Activated CD4-positive, alpha-beta T cell treated with anti-CD3 and anti-CD28 coated beads for 36 hours (primary cell): ENCODE measurements at places on chromosomes 3 and 15. TPM values are rescaled to one million over a fixed set of nuclear protein-coding genes. Genes with fewer than 3 reads are reported as not detected.

DNA sequence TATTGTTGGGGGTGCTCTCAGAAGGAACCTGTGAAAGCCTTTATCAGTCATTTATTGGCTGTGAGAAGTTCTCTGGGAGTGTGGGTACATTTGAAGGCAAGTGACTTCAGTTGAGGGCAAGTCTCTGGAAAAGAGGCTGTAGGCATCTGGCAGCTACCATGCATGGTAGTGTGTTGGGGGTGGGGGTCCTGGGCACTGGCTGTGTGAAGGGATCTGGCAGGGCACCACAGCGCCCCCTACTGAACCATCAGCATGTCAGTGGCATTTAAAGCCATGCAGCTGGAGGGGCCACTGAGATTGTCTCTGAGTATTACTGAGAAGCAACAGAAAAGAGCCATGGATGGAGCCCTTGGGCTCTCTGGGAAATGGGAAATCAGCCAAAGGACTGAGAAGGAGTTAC lies 30.6 kb downstream of the CRTAP start:
- no peaks in the 10 kb centered on the region for H3K4me1 ChIP-seq
- no peaks in the 10 kb centered on the region for H3K27me3 ChIP-seq
- peak; percentile 63 for DNase-seq
- no peak overlapping the region for H3K27ac ChIP-seq
- H3K4me3 ChIP-seq: no peak overlapping the region

DNA sequence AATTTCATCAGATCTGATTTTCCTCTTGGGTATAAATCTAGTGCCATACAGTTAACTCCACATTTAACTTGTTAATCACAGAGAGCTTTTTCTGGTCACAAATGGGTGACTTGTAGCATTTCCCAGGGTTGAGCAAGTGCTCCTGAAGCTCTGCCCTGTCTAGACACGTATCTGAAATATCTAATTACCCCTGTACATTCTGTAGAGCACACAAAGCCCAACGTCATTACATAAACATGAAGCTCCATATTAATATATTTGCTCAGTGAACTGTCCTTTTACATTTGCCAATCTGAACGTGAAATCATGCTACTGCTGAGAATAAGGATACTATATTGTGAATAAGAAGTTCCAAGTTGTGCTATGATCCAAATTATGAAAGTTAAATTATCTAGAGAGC lies 49.0 kb downstream of the THBS1 start:
- H3K4me1 ChIP-seq: peaks cover 58% of the 10 kb centered on the region
- no peaks in the 10 kb centered on the region for H3K27me3 ChIP-seq
- peak overlapping the region; percentile 83 for H3K27ac ChIP-seq
- DNase-seq: no peak
- H3K36me3 ChIP-seq: peaks cover 6% of the 10 kb centered on the region

GPR156 gene
- 0.11 TPM for total RNA-seq

SCN11A gene
- 0.09 TPM for total RNA-seq

- H3K4me1 ChIP-seq: peaks cover 7% of the 10 kb centered on the region
- no peak for DNase-seq
These were observed 20.5 kb downstream of the BOC start for GRCh38 chr3:113231827-113232253.

- H3K4me3 ChIP-seq: no peak overlapping the region
These were observed 74.2 kb upstream of the POU1F1 start for GRCh38 chr3:87350367-87351199.

TNFSF10 gene
- 34.8 TPM for total RNA-seq

FES gene
- total RNA-seq: 12.2 TPM

MYZAP gene
- total RNA-seq: 0.11 TPM

GRCh38 chr3:50172626-50173220 lies 17.6 kb downstream of the SEMA3F start:
- H3K4me1 ChIP-seq: peaks cover 2% of the 10 kb centered on the region
- no peaks in the 10 kb centered on the region for H3K27me3 ChIP-seq
- DNase-seq: no peak

TTC21A gene
- total RNA-seq: 1.8 TPM

DNA sequence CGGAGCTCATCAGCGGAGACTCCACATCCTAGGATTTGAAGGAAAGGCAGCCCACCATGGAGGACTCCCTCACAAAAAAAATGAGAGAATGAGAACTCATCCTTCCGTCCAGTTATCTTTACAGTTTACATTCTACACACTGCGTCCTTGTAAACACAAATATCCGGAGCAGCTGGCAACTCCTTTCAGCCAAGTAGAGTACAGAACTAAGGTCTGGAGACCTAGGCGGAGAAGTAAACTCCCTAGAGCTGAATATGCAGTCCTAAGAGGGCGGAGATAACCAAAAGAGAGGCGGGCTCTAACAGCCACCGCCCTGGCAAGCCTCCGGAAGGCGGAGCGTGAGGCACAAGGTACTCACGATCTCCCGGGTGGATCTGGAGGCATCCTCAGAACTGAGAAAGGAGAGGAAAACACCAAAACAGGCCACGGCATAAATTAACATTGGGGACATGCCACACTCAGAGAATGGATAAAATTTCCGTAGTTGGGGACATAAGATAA lies 924 bp upstream of the SIN3A start:
- H3K4me1 ChIP-seq: peaks cover 30% of the 10 kb centered on the region
- peak; percentile 90 for DNase-seq
- no peaks in the 10 kb centered on the region for H3K27me3 ChIP-seq
- peaks cover 4% of the 10 kb centered on the region for H3K36me3 ChIP-seq
- peak overlapping the region; percentile 99 for H3K4me3 ChIP-seq

GRCh38 chr3:23735062-23735461 lies 70.7 kb upstream of the UBE2E1 start:
- no peak for DNase-seq
- H3K27me3 ChIP-seq: no peaks in the 10 kb centered on the region
- H3K36me3 ChIP-seq: no peaks in the 10 kb centered on the region

GRCh38 chr3:23038471-23038870 lies 164.7 kb upstream of the UBE2E2 start:
- no peaks in the 10 kb centered on the region for H3K27me3 ChIP-seq
- no peaks in the 10 kb centered on the region for H3K36me3 ChIP-seq
- DNase-seq: no peak
- H3K4me1 ChIP-seq: peaks cover 12% of the 10 kb centered on the region
- H3K27ac ChIP-seq: no peak overlapping the region
- no peak overlapping the region for H3K4me3 ChIP-seq

MYRIP gene
- not detected for total RNA-seq

DNA sequence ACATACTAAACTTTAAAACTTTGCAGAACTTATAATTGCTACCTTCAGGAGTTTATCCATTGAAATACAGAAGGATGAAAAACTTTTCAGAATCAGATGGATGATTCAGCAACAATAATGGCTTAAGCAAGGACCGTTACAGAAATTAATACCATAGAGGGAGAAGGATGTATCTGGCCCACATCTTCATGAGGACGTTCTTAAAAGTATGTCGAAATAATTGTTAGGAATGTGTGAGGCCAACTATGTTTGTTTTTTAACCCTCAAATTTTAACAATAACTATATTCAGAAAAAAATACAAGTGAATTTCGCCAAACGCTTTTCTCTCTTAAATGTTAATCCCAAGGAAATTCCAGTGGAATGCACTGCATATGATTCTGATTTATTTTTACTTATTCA lies 105.2 kb upstream of the EPHA3 start:
- H3K27me3 ChIP-seq: no peaks in the 10 kb centered on the region
- H3K27ac ChIP-seq: no peak overlapping the region
- no peaks in the 10 kb centered on the region for H3K4me1 ChIP-seq
- DNase-seq: no peak
- H3K4me3 ChIP-seq: no peak overlapping the region
- H3K36me3 ChIP-seq: no peaks in the 10 kb centered on the region

PLA2G4E gene
- total RNA-seq: not detected

- no peak overlapping the region for H3K27ac ChIP-seq
- H3K27me3 ChIP-seq: no peaks in the 10 kb centered on the region
- no peak overlapping the region for H3K4me3 ChIP-seq
- H3K36me3 ChIP-seq: peaks cover 3% of the 10 kb centered on the region
- no peaks in the 10 kb centered on the region for H3K4me1 ChIP-seq
- DNase-seq: no peak
These were observed 16.0 kb downstream of the CAPN3 start for GRCh38 chr15:42375252-42375651.

- no peak for DNase-seq
- H3K4me3 ChIP-seq: no peak overlapping the region
- H3K4me1 ChIP-seq: peaks cover 25% of the 10 kb centered on the region
- H3K27ac ChIP-seq: no peak overlapping the region
These were observed 5.8 kb upstream of the DIS3L start for GRCh38 chr15:66287461-66288057.

GOLGA6L26 gene
- total RNA-seq: not detected

DNA sequence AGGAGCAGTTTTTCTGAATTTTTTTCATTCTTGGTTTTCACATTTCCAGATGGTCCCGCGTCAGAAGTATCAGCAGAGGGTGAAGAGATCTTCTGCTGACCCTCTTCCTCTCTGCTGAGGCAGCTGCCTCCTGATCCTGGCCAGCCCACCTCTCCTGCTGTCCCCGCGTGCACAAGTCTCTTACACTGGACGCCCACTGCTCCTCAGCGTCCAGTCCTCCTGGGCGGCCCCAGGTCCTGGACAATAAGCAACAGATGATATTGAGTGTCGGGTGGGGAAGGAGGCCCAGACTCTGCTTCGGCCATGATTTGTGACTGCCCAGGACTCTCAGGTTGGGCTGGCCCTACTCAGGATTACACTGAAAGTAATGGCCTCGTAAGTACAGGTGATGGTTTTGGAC lies 50.1 kb downstream of the KLHL25 start:
- no peak for DNase-seq
- H3K4me1 ChIP-seq: no peaks in the 10 kb centered on the region

CPLX3 gene
- 0.11 TPM for total RNA-seq

- H3K4me1 ChIP-seq: peaks cover 6% of the 10 kb centered on the region
- no peak overlapping the region for H3K27ac ChIP-seq
- no peak for DNase-seq
- H3K4me3 ChIP-seq: no peak overlapping the region
- H3K36me3 ChIP-seq: peaks cover 30% of the 10 kb centered on the region
- H3K27me3 ChIP-seq: no peaks in the 10 kb centered on the region
These were observed 15.9 kb upstream of the TM4SF19 start for GRCh38 chr3:196354132-196354531.

GRCh38 chr3:72322264-72322976 lies 525.8 kb downstream of the SHQ1 start:
- no peak for DNase-seq
- H3K27ac ChIP-seq: no peak overlapping the region
- H3K4me1 ChIP-seq: no peaks in the 10 kb centered on the region
- H3K27me3 ChIP-seq: peaks cover 2% of the 10 kb centered on the region

GCNT3 gene
- not detected for total RNA-seq

SNX22 gene
- 0.59 TPM for total RNA-seq

GRCh38 chr3:31481697-31482096 lies 51.0 kb upstream of the STT3B start:
- no peak overlapping the region for H3K27ac ChIP-seq
- H3K36me3 ChIP-seq: peaks cover 5% of the 10 kb centered on the region
- no peaks in the 10 kb centered on the region for H3K4me1 ChIP-seq
- H3K27me3 ChIP-seq: no peaks in the 10 kb centered on the region

DNA sequence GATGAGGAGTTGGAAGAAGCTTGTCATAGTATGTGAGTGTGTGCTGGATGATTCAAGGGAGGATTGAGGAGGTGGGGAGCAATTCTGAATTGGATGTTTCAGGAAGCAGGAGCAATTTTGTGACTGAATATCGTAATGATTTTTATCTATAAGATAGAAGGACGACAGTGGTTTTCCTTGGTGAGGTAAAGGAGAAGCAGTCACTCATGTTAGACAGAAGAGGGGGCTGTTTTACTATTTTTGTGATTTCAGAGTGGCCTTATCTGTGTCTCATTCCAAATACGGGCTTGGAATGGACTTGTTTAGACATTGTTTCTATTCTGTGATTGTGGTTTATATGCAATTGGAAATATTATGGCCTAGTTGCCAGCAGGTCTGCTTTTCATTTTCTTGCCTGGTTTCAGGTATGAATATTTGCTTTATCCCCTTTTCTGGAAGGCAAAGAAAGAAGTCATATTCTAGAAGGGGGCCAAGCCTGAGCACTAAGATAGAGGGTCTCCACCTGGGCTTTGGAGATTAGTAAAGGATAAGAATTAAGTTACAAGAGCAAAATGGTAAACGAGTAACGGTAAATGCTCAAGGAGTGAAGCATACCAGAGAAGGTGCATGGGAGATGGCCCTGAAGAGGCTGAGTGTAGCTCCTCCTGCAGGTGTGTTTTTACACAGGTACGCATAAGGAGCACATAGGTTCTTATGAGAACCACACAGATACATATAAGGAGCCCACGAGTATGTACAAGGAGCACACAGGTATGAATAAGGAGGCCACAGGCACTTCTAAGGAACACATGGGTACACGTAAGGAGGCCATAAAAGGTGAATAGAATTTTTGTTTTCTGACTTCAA lies 124.6 kb upstream of the KCNAB1 start:
- no peak for DNase-seq
- H3K4me1 ChIP-seq: no peaks in the 10 kb centered on the region
- no peaks in the 10 kb centered on the region for H3K27me3 ChIP-seq
- H3K36me3 ChIP-seq: no peaks in the 10 kb centered on the region
- H3K4me3 ChIP-seq: no peak overlapping the region

- no peaks in the 10 kb centered on the region for H3K36me3 ChIP-seq
- peaks cover 9% of the 10 kb centered on the region for H3K27me3 ChIP-seq
- no peaks in the 10 kb centered on the region for H3K4me1 ChIP-seq
- H3K27ac ChIP-seq: no peak overlapping the region
- no peak overlapping the region for H3K4me3 ChIP-seq
These were observed 117.6 kb upstream of the BFSP2 start for GRCh38 chr3:133282236-133282635.

BNC1 gene
- total RNA-seq: not detected

NRROS gene
- 19.6 TPM for total RNA-seq

DNA sequence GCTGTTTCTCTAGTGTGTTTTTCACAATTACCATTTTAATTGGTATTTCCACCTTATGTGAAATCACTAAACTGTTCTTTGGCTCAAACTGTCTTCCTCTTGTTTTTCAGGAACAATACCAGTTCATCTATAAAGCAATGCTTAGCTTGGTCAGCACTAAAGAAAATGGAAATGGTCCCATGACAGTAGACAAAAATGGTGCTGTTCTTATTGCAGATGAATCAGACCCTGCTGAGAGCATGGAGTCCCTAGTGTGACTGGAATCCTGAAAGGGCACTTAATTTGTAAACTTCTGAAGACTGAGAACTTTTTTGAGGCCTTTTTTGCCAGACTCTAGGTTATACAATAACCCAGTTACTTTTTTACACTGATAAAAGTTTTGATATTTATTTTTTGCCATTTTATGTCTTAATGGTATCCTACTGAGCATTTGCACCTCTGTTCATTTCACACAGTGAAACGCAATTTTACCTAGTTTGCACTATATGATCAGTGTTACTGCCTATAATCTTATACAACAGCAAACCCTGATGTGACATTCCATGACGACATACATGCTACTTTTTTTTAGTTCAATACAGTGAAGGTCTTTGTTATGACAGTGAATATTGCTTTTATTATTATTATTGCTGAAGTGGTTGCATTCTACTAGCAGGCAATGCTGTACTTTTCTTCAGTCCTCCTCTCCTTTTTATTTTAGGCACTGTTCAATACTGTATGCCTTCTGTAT lies 80.1 kb downstream of the FEZF2 start:
- H3K4me3 ChIP-seq: no peak overlapping the region
- no peaks in the 10 kb centered on the region for H3K36me3 ChIP-seq
- H3K27me3 ChIP-seq: peaks cover 3% of the 10 kb centered on the region
- DNase-seq: no peak
- no peak overlapping the region for H3K27ac ChIP-seq
- H3K4me1 ChIP-seq: no peaks in the 10 kb centered on the region
